ENCODE measurements at places on chromosomes 2 and 18.

GRCh38 chr2:75598589-75599155 is 37.9 kb upstream of the EVA1A start:
- no peak for DNase-seq

DNA sequence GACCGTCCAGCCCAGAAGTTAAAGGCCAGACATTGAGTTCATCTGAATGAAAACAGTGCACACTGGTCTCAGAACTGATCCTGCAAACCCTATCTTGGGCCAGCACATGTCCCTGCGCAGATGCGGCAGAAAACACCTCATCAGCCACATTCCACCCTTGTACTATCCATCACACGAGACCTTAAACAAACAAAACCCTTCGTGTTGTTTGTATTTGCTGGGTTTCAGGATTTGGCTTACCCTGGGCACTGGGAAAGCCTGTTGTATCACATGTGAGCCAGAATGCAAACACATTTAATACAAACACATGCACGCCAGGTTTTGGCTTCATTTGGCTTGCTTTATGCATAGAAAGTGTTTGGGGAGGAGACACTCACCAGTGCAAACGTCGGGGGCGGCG is 12.5 kb downstream of the WIPF1 start:
- DNase-seq, result peak; percentile 19

- no peak for DNase-seq
Observed at GRCh38 chr2:206805887-206806607, 40.6 kb downstream of the FASTKD2 start.

- no peak for DNase-seq
Observed at GRCh38 chr18:76725445-76725844, 96.9 kb upstream of the ZNF236 start.

GRCh38 chr2:45267062-45267792 is 258.0 kb upstream of the SIX2 start:
- peak; percentile 15 for DNase-seq

- DNase-seq, result no peak
Observed at GRCh38 chr18:54184836-54185235, 39.6 kb downstream of the MBD2 start.

DNA sequence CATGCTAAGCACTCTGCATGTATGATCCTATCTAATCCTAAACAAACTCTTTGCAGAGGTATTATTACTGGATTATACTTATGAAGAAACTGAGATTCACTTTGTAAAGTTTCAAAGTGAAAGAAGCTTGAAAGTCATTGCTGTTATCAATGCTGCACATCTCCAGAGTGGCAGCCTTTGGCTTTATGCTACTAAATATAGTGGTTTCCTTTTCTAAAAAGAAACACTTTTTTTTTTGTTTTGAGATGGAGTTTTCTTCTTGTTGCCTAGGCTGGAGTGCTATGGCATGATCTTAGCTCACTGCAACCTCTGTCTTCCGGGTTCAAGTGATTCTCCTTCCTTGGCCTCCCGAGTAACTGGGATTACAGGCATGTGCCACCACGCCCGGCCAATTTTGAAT is 114.9 kb upstream of the RAB27B start:
- no peak for DNase-seq

- DNase-seq, result no peak
Observed at GRCh38 chr18:48592540-48593171, 53.8 kb downstream of the CTIF start.

DNA sequence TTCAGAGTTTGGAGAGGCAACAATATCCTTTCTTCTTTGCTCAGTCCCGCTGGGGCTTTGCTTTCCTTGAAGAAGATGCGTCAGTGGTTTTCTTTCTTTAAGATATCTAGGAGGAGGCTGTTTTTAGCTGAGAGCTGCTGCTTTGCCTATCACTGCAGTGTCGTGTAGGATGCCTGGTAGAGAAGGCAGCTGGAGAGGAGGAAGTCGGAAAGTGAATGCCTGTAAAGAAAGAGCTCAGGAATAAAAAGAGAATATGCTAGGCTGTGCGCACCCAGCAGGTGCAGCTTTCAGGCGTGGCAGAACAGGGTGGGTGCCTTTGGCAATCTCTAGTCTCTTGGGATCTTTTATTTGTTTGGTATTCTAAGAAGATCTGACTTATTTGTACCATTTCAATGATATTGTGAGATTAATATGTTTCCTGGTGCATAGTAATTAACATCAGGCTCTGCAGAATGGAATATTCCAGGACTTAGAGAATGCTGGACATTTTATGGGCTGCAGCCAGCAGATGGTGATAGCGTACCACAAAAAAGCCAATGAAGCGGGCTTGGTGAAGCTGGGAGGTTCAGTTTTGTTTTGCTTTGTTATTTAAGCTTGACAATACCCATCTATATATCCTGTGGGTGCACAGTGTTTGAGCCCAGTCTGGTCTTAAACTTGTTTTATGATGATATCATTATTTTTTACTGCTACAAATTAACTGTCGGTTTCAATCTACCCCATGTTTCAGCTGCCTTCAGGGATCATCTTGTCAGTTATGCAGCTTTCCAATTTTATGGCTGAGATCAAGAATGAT is 34.9 kb downstream of the CAVIN2 start:
- peak; percentile 67 for DNase-seq

GRCh38 chr2:233331536-233331935 is 22.8 kb upstream of the DGKD start:
- DNase-seq, result no peak

DNA sequence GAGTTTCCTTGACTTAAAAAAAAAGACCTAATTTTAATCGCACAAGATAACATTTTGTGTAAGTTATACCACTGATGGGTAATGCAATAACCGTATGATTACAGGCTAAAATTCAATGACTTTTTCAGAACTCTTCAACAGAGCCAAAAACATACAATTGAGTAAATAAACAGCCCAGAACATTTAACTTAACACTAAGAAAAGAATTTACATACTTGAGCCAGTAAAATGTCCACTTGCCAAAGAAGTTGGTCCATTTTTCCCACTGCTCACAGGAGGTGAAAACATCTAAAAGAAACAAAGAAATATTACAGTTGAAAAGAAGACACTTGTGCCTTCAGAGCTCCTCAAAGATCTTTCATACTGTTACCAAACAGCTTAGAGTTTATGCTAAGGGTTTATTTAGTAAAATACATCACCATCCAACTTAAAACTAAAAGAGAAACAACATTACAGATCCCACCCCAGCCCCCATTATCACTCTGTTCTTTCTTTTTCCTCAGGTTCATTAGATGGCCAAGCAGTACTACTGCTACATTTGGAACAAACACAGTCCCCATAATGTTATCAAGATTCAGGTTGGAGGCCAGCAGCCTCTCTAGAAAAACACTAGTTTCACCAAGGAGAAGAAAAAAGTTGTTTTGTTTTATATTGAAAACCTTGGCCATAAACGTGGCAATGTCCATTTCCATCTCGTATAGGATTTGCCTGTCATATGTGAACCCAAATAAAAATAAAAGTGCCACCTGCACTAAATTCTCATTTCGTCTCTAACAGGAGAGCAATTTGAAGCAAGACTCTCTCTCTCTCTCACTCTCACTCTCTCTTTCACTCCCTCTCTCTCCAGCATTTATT is 2.7 kb downstream of the TCF4 start:
- no peak for DNase-seq

DNA sequence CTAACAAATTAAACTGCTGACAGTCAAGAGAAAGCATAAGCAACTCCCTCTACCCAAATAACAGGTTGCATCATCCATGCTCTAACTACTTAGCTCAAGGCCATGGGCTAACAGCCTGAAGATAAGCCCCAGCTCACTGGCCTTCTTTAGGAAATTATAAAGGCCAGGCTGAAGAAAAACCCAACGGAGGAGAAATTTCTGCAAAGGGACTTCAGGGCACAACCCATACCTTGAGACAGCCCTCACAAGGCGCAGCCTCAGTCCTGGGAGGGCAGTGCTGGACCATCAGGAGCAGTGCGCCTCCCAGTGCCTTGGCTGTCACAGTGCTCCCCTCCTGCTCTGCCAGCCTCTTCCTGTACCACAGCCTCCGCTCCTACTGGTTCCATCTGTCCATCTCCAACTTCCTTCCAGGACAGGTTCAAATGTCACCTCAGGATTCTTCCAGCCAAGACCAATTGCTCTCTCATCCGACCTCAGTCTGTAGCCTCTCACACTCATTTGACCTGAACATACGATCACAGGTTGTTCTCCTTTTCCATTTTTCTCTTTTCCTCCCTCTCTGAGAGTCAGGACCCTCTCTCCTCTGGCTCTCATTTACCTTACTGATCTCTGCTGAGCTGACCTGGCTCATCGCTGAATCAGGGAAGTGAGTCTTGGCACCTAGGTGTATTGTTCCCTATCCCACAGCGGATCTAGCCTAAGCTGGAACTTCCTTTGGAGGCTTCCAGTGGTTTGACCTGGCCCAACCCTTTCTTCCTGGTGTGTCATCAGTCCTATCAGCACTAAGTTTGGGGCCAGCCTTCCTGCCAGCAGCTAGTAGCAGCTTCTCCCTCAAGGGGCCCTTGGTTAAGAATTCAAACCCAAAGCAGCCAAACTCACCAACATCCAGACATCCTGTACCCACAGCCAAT is 1.9 kb downstream of the MCFD2 start:
- DNase-seq, result no peak

GRCh38 chr2:219523031-219523671 is 8.9 kb downstream of the ASIC4 start:
- no peak for DNase-seq

- no peak for DNase-seq
Observed at GRCh38 chr2:238692562-238692961, 155.3 kb upstream of the TWIST2 start.

DNA sequence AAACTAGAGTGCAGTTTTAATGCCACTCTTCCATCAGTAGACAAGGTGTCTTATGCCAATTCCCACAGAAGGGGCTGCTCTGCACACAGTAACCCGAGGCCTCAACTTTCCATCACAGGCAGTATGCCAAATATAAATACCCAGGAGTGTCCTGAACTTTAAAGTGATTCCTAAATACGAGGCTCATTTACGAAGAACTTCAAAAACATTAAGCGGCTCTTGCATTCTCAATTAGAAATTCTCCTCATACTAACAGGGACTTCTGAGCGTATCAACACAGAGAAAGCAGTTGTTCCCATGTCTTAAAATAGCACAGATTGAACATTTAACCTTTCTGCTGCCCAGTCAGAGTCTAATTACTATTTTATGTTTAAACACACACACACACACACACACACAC is 638.6 kb downstream of the ERBB4 start:
- DNase-seq, result no peak

- no peak for DNase-seq
Observed at GRCh38 chr2:188443207-188443606, 151.5 kb downstream of the GULP1 start.

GRCh38 chr2:163456953-163457743 is 278.7 kb downstream of the FIGN start:
- DNase-seq, result no peak

- DNase-seq, result no peak
Observed at GRCh38 chr2:38037757-38038621, 38.0 kb downstream of the CYP1B1 start.
